Pancreas (tissue), 10 donors: ENCODE measurements at places on chromosomes 12 and 14. TPM values are rescaled to one million over a fixed set of nuclear protein-coding genes. Genes with fewer than 3 reads are reported as not detected.

DNA sequence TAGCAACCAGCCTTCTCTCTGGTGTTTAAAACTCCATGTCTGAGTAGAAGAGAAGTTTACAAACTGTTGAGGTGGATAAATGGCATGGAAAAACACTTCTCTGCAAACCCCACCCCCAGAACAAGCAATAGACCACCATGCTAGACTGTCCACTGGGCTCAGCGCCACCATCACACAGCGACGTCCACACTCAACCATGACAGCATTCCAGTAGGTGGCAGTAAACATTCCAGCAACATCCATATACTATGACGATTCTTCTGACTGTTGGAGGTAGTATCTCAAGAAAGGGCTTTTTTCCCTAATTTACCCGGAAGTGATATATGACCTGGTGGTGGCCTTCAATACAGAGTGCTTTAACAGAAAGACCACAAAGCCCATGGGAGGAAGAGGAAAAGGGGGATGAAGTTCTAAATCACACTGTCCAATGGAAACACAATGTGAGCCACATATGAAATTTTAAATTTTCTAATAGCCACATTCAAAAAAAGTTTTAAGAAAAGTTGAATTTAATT, 152.2 kb downstream of the SLC15A4 start:
- DNase-seq: no peak

GRCh38 chr14:98711453-98711852, 560.5 kb downstream of the BCL11B start:
- DNase-seq: no peak

DNA sequence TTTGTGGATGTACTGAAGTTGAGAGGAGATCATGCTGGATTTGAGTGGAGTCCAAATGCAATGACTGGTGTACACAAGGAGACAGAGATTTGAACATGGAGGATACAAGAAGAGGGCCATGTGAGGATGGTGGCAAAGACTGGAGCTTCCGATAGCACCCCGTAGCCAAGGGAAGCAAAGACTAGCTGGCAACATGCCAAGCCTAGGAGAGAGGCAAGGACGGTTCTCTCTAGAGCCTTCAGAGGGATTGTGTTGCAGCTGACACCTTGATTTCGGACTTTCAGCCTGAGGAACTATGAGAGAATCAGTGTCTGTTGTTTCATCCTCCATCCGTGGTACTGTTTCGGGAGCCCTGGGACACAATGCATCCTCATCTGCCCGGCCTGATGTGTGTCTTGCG, 202.5 kb downstream of the SLC15A4 start:
- DNase-seq: no peak

DNA sequence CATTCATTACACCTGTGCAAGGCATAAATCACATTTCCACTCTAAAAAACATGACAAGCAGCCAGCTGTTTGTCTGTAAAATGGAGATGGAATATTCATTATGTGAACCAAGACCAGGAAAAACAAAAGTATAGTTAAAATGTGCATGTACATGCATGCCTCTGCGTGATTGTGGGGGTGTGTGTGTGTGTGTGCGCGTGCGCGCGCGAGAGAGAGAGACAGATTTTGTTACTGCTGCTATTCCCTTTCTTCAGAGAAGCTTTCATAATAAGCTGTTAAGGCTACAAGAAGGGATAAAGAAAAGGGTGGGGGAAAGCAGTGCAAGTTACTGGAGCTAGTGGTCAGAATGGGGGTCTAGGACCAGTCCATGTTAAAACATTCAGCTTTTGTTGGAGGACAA, 430.3 kb downstream of the NAV3 start:
- no peak for DNase-seq

- no peak for DNase-seq
Measured at GRCh38 chr12:39763890-39764169, 144.2 kb upstream of the ABCD2 start.

BHLHE41 gene
- 12.1 TPM for polyA plus RNA-seq

PROX2 gene
- polyA plus RNA-seq: not detected
